ENCODE measurements at places on chromosomes 16 and 17. TPM values are rescaled to one million over a fixed set of nuclear protein-coding genes. Genes with fewer than 3 reads are reported as not detected.

DNA sequence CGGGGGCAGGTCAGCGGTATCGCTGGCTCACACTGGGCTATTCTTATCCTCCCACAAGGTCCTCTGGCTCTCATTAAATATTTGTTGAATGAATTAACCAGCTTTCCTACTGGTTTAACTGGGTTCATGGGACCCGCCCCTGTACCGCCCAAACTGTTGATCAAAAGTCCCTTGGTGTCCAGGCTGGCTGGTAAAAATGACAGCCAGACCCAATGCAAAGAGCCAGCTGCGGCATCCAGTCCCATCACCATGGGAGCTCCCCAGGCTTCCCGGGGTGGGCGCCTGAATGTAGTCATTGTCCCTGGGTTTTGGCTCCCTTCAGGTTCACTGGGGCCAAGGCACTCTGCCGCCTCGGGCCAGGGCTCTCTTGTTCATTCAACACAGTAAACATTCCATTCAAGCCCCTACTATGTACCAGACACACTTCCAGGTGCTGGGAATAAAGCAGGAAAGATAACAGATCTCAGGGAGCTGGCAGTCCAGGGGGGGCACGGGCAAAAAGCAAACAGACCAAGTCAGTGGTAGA lies 11.7 kb upstream of the ATP2C2 start:
- H3K4me3 ChIP-seq, result no peak overlapping the region
- DNase-seq, result peak; percentile 5
- peaks cover 4% of the 10 kb centered on the region for H3K27me3 ChIP-seq
- no peaks in the 10 kb centered on the region for H3K4me1 ChIP-seq
- no peak overlapping the region for H3K27ac ChIP-seq
- no peaks in the 10 kb centered on the region for H3K36me3 ChIP-seq

DNA sequence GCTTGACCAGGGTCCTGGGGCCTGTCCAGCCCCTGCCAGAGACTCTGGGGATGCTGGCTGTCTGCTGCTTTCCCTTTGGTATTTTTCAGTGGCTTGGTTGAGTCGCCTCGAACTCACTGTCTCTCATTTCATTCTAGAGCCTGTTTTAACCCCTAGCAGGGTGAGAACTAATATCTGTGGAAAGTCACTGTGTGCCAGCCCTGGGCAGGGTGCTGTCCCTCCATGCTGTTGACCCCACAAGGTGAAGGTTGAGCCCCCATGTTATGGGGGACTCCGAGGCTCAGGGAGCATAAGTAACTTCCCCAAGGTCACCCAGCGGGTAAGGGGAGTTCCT lies 33.0 kb downstream of the DCAKD start:
- H3K36me3 ChIP-seq, result no peaks in the 10 kb centered on the region
- H3K27me3 ChIP-seq, result no peaks in the 10 kb centered on the region
- peak; percentile 19 for DNase-seq
- no peak overlapping the region for H3K27ac ChIP-seq

Gene RNF222
- not detected for total RNA-seq

DNA sequence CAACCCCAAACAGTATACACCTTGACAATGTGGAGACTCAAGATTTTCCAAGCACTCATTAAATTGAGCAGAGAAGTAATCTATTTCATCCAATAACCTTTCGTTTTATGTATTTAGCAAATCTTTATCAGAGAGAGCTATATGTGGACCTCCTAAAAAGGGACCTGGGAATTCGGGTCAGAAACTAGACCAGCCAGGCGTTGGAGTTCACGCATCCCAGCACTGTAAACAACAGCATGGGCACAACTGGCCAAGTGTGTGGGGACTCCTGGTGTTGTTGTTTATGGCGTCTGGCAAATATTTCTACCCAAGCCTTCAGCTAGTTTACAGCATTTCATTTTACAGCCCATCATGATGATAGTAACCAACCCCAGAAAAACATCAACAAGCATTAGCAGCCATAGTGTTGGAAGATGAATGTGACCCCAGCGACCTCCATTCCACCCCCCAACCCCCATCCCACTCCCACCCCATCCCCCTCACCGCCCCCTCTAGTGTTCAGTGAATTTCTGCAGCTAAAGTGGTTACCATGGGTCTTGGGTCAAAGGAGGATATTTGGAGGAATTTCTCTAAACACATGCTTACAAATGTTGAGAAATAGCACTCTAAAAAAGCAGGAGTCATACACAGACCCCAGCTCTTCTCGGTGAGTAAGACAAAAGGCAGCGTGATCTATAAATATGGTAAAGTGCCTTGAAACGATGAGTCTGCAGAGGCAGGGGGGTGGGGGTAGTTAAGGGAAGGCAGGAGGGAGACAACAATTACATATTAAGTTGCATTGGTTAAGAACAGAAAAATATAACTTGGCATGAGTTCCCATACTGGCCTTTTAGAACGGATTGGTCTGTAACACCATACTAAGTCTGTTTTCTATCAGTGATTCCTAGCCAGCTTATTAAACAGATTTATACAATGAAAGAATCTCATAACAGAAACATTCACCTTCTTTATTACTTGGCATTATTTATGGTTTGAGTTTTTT lies 91.4 kb upstream of the TBX2 start:
- no peaks in the 10 kb centered on the region for H3K36me3 ChIP-seq
- H3K27ac ChIP-seq, result peak overlapping the region; percentile 94
- H3K4me3 ChIP-seq, result no peak overlapping the region
- no peaks in the 10 kb centered on the region for H3K27me3 ChIP-seq
- H3K4me1 ChIP-seq, result peaks cover 46% of the 10 kb centered on the region
- peak; percentile 98 for DNase-seq

DNA sequence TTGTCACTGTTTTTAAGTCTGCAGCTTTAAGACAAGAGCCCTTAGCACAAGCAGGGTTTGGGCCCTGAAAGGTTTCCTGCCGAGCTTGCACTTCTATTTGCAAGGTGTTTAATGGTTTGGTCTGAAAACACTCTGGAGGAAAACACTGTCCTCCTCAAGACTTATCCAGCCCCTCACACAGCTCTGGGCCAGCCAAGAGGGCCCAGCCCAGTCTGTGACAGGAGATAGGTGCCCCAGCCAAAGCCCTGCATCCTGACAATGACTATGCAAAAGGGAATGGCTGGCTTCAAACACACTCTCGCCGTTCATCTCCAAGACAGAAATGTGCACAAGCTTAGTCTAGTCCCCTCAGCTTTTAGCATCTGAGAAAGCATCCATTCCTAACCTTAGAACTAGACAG lies 26.9 kb downstream of the MPG start:
- no peak overlapping the region for H3K27ac ChIP-seq
- H3K4me3 ChIP-seq, result no peak overlapping the region
- no peaks in the 10 kb centered on the region for H3K4me1 ChIP-seq
- no peaks in the 10 kb centered on the region for H3K27me3 ChIP-seq
- DNase-seq, result no peak

- DNase-seq, result no peak
- H3K4me3 ChIP-seq, result no peak overlapping the region
- no peaks in the 10 kb centered on the region for H3K27me3 ChIP-seq
- H3K36me3 ChIP-seq, result no peaks in the 10 kb centered on the region
- no peak overlapping the region for H3K27ac ChIP-seq
Observed at GRCh38 chr17:49920030-49920769, 48.8 kb upstream of the DLX4 start.
